ENCODE measurements at places on chromosomes 13 and 19.

DNA sequence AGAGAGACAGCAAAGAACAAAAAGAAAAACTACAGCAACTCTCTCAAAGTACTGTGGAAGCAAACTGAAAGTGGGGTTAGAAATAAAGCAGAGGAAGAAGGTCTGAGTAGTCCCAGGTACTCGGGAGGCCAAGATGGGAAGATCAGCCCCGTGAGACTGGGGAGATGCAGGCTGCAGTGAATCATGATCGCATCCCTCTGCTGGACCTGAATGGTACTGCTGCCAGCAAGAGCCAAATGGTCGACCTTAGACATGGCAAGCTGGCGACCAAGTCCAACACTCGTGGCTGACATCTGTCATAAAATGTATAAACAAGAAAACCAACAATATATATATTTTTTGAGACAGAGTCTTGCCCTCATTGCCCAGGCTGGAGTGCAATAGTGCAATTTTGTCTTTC, 33.7 kb upstream of the ZNF724 start:
- DNase-seq, result peak; percentile 6

GRCh38 chr19:9856609-9857008, 21.5 kb downstream of the PIN1 start:
- DNase-seq, result no peak

DNA sequence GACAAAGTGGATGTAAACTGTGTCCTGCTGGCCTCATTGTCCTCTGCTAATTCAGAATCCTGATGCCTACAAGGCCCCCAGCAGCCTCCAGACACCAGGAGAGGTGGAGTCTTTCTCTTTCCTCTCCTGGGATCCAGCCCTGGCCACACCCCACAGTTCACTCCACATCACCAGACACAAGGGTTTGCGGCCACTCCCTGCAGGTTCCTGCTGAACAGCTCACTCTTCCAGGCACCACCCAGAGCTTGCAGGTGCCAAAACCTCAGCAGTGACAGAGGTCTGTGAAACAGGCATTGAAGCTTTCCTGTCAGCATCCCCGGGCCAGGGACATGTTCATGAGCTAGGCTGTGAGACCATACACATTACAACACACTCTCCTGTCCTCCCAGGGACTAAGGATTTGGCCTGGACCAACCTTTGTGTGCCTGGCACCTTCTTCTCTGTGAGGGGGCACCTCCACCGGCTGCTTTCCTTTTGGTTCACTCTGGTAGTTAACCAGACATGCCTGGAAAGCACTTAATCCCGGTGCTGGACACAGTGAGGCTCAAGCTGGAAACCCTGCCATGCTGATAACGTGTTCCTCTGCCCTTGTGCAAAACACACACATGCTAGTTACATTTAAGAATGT, 11.1 kb upstream of the ATP12A start:
- no peak for DNase-seq

GRCh38 chr13:88622362-88622973, 951.3 kb downstream of the SLITRK5 start:
- no peak for DNase-seq

- no peak for DNase-seq
Measured at GRCh38 chr13:66102864-66103263, 1127.3 kb downstream of the PCDH9 start.

DNA sequence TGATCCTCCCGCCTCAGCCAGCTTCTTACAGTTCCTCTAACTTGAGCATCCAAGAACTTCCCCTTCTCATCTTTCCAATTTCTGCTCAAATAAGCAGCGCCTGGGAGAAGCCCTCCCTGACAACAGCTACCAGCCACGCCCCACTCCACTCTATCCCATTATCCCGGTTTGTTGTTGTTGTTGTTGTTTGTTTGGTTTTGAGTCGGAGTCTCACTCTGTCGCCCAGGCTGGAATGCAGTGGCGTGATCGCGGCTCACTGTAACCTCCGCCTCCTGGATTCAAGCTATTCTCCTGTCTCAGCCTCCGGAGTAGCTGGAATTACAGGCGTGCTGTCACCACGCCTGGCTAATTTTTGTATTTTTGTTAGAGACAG, 822 bp upstream of the PTPRS start:
- DNase-seq, result no peak

Data from kidney capillary endothelial cell (primary cell).